ENCODE measurements at places on chromosomes 6 and 20.

- peak; percentile 1 for DNase-seq
Observed at GRCh38 chr6:32622545-32623401, 14.4 kb upstream of the HLA-DQA1 start.

DNA sequence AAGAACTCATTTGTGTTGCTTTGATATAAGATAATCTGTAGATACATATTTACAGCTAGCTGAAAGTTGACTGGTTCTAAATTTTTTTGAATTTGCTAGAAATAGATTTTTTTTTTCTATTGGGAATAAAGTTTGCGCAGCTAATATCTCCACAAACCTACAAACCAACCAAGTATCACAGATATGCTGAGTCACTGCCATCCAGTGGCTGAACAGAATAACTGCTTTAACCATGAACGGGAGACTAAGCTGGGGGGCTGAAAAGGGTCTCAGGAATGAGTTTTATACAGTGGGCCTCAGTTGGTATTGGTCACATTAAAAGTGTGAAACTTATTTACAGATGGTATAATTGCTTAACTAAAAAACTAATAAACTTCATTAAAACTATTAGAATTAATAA lies 326.7 kb upstream of the CNR1 start:
- peak; percentile 0 for DNase-seq

GRCh38 chr6:148364056-148364824 lies 21.6 kb downstream of the SASH1 start:
- no peak for DNase-seq

DNA sequence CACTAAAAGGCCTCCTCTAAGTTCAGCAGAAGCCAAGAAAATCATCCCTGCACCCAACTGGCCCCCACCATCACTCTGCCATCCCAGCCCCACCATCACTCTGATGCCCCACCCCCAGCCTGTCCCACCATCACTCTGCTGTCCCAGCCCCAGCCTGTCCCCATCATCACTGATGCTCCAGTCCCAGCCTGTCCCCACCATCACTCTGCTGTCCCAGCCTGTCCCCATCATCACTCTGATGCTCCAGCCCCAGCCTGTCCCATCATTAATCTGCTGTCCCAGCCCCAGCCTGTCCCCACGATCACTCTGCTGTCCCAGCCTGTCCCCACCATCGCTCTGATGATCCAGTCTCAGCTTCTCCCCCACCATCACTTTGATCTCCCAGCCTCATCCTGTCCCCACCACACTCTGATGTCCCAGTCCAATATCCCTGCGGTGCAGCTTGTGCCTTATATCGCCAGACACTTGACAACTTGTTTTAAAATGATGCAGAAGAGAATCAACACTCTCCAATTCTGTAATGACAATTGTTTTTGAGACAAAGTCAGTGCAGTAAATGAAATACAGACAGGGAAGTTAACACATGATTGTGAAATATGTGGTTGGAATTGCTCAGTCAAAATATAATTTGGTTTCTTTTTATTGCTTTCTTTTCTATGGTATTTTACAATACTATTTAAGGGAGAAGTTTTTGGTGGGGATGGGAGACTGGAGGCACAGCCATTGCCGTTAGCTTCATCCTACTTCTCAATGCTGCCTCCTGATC lies 100.8 kb downstream of the TNFAIP3 start:
- no peak for DNase-seq

DNA sequence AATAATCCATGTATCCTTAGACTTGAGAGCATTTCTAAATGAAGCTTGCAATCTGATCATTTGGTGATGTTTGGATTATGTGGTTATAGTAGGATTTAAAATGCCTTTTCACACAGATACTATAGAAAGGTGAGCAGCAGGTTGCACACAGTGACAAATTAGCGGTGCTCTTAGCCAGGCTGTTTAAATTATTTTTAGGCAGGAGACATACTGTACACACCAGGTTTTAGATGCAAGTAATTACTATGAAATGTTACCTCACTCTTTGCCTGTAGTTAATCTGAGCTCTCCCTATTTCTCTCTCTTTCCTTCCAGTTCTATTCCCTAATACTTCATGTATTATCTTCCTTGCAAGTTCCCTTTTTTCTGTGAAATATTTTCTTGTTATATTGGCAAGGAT lies 191.7 kb downstream of the RIMS1 start:
- DNase-seq, result no peak

GRCh38 chr6:111747829-111748228 lies 125.4 kb downstream of the FYN start:
- DNase-seq, result no peak

DNA sequence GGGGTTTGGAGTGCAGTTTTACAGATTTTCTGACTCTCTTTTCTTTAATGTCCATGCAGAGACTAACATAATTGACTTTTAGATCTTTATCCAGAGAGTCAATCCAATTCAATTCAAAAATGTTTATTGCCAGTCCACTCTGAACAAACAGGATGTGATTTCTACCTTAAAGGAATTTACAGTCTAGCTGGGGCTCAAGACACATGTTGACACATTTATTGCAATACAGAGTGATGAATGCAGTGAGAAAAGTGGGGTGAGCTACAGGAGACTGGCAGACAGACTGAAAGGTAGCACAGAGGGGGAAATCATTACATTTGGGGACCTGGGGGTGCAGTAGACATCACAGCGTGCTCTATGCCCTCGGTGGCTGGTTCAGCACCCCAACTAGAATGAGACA lies 193.9 kb downstream of the SLC24A3 start:
- no peak for DNase-seq

DNA sequence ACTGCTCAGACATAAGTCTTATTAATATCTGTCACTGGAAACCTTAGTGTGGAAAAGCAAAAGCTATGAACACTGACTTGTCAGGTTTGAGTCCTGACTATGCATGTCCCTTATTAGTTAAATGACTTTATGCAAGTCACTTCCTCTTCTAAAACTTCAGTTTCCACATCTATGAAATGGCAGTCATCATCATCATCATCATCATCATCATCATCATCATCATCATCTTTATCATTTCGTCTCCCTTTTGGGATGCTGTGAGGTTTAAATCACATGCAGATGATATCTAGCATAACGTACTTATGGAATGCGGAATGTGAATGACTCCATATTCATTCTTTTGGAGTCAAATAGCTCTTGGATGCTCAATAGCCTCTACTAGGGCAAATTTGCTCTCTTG lies 24.5 kb downstream of the HDGFL1 start:
- no peak for DNase-seq

DNA sequence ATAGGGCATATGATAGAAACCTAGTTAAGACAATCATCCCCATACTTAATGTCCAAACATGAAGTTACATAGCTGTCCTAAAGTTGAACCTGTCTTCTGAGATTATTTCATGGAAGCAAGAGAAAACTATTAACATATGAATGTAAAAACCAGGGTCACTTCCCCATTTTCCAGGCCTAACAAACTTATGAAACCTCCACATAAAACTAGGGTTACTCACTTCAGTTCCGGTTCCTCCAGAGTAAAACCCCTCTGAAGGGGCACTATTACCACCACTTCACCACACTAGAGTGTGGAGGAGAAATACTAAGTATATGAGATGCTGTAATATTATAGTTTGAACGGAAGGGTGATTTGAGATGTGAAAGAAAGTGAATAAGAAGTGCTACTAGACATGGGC lies 14.9 kb downstream of the PRKN start:
- no peak for DNase-seq

- no peak for DNase-seq
Observed at GRCh38 chr6:33082702-33083101, 6.9 kb downstream of the HLA-DPB1 start.

GRCh38 chr20:63833776-63834490 lies 2.9 kb upstream of the ZBTB46 start:
- no peak for DNase-seq

DNA sequence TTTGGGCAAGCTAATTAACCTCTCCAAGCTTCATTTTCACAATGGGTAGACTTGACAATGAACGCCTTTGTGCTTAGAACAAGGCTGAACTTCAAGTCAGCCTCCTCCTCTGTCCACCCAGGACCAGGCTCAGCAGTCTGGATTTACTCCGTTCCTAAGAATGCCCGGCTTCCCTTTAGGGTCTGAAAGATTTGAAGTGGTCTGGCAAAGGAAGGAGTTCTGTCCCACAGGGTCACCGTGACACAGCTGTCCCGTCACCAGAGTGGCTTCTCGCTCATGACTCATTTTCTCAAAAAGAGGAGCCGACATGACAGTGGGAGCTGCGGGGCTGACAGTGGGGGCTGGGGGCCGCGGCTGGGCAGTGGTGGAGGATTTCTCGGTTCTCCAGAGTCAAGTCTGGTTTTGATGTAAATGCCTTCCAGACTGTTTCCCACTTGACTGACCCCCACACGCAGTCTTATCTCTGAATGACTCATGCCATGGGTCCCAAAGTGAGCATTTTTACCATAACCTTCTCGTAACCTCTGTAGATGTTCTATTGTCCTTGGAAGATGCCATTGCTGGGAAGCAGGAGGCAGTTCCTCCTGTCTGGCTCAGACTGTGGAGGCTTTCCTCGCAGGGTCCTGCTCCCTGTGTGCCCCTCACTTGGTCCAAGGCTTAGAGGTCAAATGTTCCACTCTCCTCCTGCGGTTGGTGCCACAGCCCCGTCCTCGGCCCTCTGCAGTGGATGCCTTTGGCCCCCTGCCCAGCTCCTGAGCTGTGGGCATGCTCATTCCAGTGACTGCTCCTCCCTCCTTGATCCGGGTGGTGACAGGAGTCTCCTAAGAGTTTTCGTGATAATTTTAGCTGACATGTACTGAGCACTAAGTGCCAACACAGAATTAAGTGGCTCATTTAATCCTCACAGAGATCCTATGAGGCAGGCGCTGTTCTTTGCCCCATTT lies 253.1 kb downstream of the FNDC1 start:
- DNase-seq, result no peak

DNA sequence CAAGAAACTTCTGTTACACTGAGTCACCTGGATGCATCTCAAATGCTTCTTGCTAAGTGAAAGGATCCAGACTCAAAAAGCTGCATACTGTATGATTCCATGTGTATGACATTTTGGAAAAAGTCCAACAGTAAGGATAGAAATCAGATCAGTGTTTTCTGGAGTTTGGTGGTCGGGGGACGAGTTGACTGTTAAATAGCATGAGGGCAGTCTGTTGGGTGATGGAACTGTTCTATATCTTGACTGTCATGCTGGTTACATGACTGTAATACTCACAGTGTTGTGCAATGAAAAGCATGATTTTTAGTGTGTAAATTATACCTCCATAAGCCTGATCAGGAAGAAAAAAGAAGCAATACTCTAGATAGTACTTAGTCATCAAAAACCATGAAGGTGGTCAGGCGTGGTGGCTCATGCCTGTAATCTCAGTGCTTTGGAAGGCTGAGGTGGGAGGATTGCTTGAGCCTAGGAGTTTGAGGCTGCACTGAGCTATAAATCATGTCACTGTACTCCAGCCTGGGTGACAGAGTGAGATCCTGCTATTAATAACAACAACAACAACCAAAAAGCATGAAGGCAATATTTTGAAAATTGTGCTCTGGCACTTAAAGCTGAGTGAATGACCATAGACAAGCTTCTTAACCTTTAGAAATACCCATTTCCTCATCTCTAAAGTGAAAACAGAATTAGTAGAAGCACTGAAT lies 30.5 kb upstream of the SASH1 start:
- no peak for DNase-seq

DNA sequence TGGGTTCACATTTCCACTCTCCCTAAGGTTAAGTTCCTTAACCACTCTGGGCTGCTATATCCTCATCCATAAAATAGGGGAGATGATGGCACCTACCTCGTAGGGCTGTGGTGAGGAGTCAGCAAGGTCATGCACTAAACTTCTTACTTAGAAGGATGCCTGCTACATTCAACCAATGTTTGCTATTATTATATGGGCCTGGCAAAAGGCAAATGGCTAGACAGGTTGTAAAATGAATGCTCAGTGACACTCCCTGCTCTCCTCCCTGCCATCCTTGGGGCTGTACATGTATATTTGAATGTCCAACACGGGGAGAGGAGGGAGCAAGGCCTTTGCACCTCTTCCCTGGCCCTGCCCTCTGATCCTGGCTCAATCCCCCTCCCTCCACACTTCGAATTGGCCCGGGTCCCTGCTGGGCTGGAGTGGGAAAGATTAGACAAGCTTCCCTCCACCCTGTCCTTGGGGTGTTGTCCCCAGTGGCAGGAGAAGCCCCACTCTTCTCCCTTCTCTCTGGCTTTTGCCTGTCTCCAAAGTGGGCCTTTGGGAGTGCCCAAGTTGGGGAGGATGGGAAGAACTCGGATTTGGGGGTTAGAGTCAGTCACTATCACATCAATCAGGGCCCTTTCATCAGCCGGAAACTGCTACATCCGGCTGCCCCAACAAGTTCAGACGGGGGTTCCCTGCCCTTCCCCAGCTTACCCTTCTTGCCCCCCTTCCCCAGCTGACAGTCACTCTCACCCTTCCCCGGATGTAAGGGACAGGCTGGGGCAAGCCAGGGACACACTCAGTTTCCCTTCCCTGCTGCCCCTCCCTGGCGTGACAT lies 36.3 kb upstream of the VEGFA start:
- no peak for DNase-seq

- DNase-seq, result no peak
Observed at GRCh38 chr6:21831521-21832291, 238.2 kb downstream of the SOX4 start.

- no peak for DNase-seq
Observed at GRCh38 chr20:60937585-60937984, 314.5 kb upstream of the CDH4 start.

GRCh38 chr6:52612336-52613054 lies 35.6 kb upstream of the TRAM2 start:
- DNase-seq, result peak; percentile 49

- DNase-seq, result no peak
Observed at GRCh38 chr6:103404799-103405198, 1454.9 kb downstream of the HACE1 start.

DNA sequence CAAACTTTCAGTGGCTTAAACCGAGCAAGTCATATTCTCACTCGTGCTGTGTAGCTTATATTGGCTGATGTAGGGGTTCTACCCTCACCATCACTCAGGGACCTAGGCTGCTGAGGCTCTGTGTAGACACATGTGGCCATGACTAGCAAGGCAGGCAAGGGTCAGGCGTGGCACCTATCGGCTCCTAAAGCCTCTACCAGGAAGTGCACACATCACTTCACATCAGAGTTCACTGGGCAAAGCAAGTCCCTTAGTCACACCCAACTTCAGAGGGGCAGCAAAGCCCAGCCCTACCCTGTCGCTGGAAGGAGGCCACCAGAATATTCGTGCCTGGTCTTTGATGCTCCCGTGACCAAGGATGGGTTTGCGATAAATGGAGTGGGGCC lies 42.9 kb downstream of the PPP1R14C start:
- no peak for DNase-seq

- no peak for DNase-seq
Observed at GRCh38 chr6:18412644-18413043, 25.5 kb downstream of the RNF144B start.
